Left hindlimb (tissue), 1 donor: ENCODE measurements at places on chromosomes 1 and 21.
A peak's percentile ranks its signal among the peaks of the same experiment; 100 is the strongest.

GRCh38 chr1:210446479-210446878 lies 117.8 kb downstream of the HHAT start:
- DNase-seq: no peak

DNA sequence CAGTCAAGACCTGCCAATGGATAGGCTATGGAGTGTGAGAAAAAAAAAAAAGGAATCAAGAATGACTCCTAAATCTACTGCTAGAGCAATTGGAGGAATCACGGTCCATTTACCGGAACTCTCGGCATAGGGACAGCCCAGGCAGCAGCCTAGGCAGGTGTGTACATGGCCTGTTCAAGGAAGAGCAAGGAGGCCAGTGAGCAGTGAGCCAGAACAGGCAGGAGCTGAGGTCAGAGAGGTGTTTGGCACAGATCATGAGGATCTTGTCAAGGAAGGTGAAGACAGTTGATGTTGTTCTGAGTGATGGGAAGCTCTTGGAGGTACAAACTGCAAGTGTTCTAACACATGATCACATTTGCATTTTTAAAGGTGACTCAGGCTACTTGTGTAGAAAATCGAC lies 40.6 kb upstream of the HHAT start:
- peak; percentile 3 for DNase-seq

DNA sequence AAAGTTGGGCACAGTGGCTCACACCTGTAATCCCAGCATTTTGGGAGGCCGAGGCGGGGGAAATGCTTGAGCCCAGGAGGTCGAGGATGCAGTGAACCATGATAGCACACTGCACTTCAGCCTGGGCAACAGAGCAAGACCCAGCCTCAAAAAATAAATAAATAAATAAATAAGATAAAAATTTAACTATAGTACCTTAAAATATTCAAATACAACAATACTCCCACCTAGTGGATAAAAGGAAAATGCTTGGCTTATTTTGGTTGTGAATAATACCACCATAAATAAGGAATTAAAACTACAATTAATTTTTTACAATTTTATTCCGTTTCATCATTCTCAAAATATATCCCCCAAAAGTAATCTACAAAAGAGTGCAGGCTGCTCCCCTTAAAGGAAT lies 8.1 kb downstream of the PSMG1 start:
- DNase-seq: no peak

- no peak for DNase-seq
Measured at GRCh38 chr1:178540646-178541045, 27.7 kb downstream of the TEX35 start.

DNA sequence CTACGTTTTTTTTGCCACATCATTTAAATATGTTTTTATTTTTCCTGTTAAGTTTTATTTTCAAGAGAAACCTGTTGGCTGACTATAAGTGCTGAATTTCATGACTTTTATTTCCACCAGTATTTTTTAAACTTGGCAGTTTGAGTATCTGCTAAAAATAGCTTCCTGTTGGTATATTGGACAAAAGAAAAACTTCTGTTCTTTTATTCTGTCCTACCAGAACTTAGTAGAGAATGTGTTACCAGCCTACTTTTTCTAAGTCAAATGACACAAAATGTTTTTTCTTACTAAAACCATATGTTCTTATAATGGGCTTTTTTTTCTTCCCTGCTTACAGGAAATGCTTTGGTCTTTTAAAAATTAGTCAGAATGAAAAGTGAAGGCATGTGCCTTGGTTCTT lies 7.6 kb downstream of the DR1 start:
- no peak for DNase-seq

DNA sequence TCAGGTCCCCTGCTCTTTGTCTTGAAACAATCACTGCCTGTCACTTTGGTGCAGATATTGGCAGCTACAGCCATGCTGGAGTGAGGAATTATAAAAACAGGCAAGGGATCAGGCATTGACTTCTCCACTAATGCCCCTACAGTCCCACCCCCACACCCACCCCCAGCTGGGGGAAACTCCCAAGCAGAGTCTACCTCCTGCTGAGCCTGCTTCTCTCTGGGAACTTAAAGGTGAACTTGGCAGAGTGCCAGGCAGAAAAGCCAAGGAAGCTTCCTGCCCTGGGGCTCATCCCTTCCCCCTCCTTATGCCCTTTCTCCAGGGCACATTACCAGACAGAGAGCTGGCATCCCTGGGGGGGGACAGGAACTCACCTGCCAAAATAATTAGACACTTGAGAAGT lies 6.7 kb downstream of the NCMAP start:
- DNase-seq: no peak

- no peak for DNase-seq
Measured at GRCh38 chr1:44932151-44932550, 54.2 kb downstream of the EIF2B3 start.
